ENCODE measurements at places on chromosomes 16 and 17.
A peak's percentile ranks its signal among the peaks of the same experiment; 100 is the strongest.

DNA sequence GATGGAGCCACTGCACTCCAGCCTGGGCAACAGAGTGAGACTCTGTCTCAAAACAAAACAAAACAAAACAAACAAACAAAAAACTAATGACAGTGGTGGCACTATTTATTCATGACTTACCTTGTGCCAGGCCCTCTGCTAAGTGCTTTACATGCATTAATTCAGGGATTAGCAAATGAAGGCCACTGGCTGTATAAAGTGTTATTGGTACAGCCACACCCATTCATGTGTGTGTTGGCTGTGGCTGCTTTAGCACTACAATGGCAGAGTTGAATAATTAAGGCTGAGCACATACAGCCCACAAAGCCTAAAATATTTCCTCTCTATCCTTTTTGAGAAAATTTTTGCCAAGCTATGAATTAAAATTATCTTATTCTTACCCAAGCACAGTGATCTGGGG is 531.8 kb upstream of the CDH5 start:
- DNase-seq = no peak

- DNase-seq = no peak
Observed at GRCh38 chr17:40110026-40110845, 9.8 kb upstream of the NR1D1 start.

- DNase-seq = no peak
Observed at GRCh38 chr17:10792151-10792550, 11.7 kb downstream of the TMEM238L start.

GRCh38 chr17:20997711-20998570 is 44.9 kb downstream of the USP22 start:
- DNase-seq = peak; percentile 25

DNA sequence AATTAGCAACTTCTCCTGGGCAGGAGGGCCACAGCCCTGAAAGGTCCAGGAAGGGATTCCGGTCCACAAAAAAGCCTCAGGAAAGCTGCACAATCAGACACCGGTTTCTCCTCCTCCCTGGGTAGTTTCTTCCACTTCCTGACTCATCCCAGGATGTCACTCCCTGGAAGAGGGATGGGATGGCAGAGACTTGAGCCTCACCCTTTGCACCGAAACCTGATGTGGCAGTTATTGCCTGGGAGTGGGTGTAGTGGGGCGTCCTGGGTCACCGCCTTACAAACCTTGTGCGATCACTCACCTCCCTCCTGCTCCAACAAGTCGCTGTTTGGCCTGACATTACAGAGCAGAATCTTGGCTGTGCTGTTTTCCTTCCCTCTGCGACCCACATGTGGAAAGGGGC is 70.8 kb downstream of the LYRM1 start:
- no peak for DNase-seq

- no peak for DNase-seq
Observed at GRCh38 chr16:27387724-27388123, 14.2 kb upstream of the IL21R start.

GRCh38 chr16:19138601-19139000 is 24.8 kb downstream of the ITPRIPL2 start:
- DNase-seq = peak; percentile 74
